ENCODE measurements at places on chromosomes 5 and 9.

DNA sequence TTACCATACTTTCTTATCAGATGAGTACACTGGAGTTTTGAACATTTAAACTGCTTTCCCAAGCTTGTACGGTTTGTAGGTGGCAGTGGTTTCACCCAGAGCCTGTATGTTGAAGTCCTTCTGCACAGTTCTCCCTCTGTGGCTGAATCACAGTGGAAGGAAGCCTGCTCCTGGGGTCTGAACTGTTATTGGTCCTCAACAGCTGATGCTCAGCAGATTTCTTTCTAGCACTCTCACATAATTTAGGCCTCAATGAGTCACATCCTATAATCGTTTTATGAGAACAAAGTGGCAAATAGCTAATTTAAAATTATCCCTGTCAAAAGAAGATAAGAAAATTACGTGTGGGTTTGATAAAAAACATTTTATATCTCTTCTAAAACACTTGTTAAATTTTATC lies 229.7 kb downstream of the TLE4 start:
- DNase-seq = no peak

DNA sequence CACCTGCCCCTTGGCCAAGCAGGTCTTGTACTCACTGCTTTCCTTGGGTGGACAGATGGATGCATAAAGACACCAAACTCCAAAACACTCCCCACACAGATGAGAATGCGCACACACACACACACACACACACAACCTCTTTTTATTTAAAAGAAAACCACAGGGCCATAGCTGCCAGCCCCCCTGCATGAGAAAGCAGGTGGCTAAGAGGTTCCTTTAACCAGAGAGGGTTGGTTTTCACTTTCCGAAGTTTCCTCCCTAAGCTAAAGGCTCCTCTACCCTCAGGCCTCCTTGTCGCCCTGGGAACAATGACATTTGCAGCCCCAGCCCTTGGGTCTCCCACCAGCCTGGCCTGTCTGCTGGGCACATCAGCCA lies 11.1 kb downstream of the NR5A1 start:
- no peak for DNase-seq

GRCh38 chr9:130347931-130348330 lies 82.4 kb downstream of the HMCN2 start:
- no peak for DNase-seq

GRCh38 chr9:36213387-36213786 lies 22.7 kb downstream of the CLTA start:
- DNase-seq = no peak

GRCh38 chr9:83070261-83070660 lies 7.3 kb upstream of the RASEF start:
- no peak for DNase-seq

DNA sequence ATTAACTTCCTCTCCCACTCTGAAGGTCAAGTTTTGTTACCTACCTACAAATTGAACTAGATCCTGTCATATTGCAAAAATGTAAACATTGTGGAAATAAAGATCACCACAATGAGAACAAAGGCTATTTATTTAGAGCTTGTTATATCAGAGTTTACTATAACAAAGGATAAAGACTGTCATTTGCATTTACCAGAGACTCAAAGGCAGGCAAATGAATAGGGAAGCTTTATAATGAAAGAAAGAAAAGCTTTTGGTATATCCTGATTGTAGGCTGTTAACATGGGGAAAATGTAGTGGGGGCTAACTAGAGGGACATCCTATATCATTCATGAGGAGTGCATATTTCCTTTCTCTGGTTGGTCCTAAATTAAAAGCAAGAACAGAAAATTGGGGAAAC lies 403.5 kb upstream of the TYRP1 start:
- no peak for DNase-seq

GRCh38 chr5:65927503-65928321 lies 1.3 kb downstream of the ERBIN start:
- DNase-seq = no peak

- no peak for DNase-seq
These were observed 51.2 kb downstream of the MAPKAP1 start for GRCh38 chr9:125655691-125656410.

- no peak for DNase-seq
These were observed 9.9 kb downstream of the C9orf40 start for GRCh38 chr9:74942801-74943200.

- DNase-seq = no peak
These were observed 8.9 kb downstream of the NR2F1-AS1 start for GRCh38 chr5:93572101-93572607.

- DNase-seq = no peak
These were observed 285.4 kb downstream of the TMEM232 start for GRCh38 chr5:110441035-110441434.

- no peak for DNase-seq
These were observed 687 bp downstream of the LYSMD3 start for GRCh38 chr5:90528601-90529193.

Data from activated CD8-positive, alpha-beta memory T cell treated with anti-CD3 and anti-CD28 coated beads for 48 hours (primary cell).